NCI-H1092 (cell line): ENCODE measurements at places on chromosomes 6 and 20.

DNA sequence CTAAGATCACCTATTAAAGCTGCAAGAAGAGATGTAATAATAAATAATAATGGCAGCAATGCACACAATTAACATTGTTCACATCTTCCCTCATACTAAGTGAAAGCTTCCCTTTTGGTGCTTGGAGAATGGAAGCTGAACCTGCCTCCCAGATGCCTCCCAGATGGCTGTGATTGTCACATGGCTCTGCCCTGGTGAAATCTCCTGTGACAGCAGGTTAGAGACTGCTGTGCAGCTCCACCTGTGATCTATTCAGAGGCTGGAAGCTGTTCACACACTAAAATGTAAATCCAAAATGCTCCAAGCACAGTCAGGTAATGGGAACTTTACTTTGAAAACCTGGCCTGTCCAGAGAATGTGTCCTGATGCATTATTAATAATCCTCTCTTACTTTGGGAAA is 41.7 kb upstream of the RGS17 start:
- DNase-seq = no peak

DNA sequence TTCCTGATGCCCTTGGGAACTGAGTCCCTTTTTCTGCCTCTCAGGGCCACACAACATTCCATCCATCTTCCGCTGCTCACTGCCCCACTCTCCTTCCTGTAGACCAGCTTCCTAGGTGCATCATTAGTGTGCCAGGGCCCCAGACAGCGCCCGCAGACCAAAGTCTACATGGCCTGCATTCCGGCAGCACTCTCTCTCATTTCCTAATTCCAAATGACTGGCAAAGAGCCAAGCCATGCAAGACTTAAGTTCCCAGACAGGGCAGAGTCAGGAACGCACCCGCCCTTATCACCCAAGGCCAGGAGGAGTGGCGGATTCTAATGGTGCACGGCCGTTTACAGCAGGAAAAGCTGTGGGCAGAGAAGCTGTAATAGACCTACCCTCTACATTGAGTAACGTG is 159.8 kb upstream of the ARID1B start:
- no peak for DNase-seq

DNA sequence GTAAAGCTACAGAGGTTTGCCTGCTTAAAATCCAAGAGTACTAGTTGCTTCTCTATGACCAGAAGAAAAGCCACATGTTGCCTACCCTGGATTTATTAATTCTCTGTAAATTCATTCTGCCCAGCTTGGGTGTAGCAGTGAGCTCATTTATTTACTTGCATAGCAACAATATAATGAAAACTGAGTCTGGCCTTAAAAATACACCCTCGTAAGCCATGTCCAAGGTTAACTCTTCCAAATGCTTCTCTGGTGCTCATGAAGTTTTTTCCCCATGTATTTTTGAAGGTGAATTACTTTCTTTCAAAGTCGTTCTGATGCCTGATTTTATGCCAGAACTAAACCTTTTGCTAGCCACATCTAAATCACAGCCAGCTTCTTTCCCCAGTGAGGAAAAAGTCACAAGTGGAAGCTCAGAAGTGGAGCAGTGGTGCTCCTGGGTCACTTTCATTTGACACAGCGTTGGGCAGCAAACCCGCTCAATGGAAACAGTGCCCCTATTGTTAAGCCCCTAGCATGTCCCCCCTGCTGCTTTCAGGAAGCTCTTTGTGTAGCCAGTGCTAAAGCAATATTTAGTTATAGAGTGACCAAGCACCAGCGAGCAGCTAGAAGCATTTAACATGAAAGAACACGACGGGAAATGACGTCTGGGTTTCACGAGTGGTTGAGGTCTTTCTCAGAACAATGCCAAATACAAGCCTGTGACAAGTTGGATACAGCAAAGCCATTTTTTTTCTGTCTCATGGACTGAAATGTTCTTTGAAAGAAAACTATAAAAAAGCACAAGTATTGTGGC is 29.8 kb downstream of the NEDD9 start:
- DNase-seq = no peak

DNA sequence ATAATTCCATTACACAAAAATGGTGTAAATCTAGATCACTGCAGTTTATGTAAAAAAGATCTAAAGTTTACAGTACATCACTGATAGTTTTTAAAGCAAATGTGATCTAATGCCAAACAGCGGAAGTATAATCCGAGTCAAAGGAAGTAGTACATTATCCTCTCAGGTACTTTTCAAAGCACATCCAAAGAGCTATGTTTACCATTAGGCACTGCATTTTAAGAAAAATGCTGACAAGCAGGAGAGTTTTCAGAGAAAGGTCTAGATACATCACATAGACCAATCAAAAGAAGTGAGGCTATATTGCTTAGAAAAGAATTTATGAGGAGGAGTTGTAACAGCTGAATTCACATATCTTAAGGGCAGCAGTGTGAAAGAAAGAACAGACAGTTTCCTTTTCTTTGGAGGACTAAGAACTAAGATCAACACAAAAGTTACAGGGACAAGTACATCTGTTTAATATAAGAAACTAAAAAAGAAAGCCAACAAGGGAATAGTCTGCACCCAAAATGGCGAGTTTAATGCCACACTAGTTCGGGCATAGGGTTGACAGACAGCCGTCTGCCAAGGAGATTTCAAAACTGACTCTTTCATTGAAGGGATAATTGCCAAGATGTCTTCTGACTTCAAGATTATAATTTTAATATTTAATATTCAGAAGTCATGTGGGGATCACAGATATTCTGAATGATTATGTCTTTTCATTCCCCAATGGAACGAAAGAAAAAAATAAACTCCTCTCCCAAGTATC is 1.4 kb downstream of the ZNF184 start:
- DNase-seq = no peak

- no peak for DNase-seq
Measured at GRCh38 chr6:87832025-87832825, 130.2 kb upstream of the AKIRIN2 start.

- no peak for DNase-seq
Measured at GRCh38 chr20:19679900-19680495, 78.1 kb upstream of the RIN2 start.
